Coronary artery (tissue), 2 donors: ENCODE measurements at places on chromosomes 1 and 21.

GRCh38 chr21:33244779-33245105 is 15.0 kb downstream of the IFNAR2 start:
- DNase-seq: no peak

- DNase-seq: no peak
These were observed 26.0 kb downstream of the MACF1 start for GRCh38 chr1:39230261-39231190.

- DNase-seq: no peak
These were observed 126.9 kb upstream of the ERRFI1 start for GRCh38 chr1:8152731-8153702.

DNA sequence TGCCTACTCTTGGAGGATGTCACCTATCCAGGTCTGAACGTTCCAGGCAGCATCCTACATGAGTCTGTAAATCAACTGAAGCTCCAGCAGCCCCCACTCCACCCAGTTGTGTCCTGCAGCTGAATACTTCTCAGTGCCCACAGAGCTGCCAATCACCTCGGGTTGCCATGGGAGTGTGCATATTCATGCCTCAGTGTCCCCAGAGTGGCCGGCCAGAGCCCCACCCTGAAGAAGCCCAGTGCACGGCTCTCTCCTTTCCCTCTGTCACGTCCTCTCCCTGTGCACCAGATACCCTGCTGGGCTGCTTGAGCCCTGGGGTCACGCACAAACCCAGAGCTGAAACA is 16.1 kb upstream of the GSTM4 start:
- DNase-seq: no peak

DNA sequence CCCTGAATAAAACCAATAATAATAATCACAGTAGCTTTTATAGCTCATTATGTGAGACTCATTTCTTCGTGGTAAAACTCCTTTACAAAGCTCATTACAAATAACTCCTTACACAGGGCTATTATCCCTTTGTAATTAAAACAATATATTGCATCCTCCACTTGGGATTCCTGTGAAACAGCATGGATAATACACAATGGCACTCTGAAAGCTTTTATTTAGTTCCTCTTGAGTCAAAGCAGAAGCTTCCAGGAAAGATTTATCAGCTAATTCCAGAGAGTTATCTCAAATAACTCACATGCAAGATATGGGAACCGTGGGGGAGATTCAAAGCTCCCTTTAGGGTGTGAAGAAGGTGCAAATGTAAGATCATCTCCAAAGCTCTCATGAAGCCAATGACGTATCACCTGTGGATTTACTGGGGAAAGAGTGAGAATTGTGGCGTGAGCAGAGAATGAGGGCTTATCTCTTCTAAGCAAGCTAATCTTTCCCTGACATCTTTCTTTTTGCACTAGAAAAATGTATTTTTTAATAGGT is 60.4 kb upstream of the GJA5 start:
- no peak for DNase-seq
